ENCODE measurements at places on chromosomes 6 and 20. TPM values are rescaled to one million over a fixed set of nuclear protein-coding genes. Genes with fewer than 3 reads are reported as not detected.

GRCh38 chr6:11054722-11055121 lies 10.6 kb upstream of the ELOVL2 start:
- H3K4me3 ChIP-seq: no peak overlapping the region
- no peaks in the 10 kb centered on the region for H3K4me1 ChIP-seq
- no peaks in the 10 kb centered on the region for H3K36me3 ChIP-seq
- H3K27ac ChIP-seq: no peak overlapping the region
- H3K27me3 ChIP-seq: no peaks in the 10 kb centered on the region

- H3K36me3 ChIP-seq: no peaks in the 10 kb centered on the region
- no peaks in the 10 kb centered on the region for H3K27me3 ChIP-seq
- DNase-seq: no peak
- H3K4me3 ChIP-seq: no peak overlapping the region
- peaks cover 12% of the 10 kb centered on the region for H3K4me1 ChIP-seq
Observed at GRCh38 chr6:25046942-25047341, 111.2 kb upstream of the RIPOR2 start.

PRR18 gene
- not detected for total RNA-seq

DNA sequence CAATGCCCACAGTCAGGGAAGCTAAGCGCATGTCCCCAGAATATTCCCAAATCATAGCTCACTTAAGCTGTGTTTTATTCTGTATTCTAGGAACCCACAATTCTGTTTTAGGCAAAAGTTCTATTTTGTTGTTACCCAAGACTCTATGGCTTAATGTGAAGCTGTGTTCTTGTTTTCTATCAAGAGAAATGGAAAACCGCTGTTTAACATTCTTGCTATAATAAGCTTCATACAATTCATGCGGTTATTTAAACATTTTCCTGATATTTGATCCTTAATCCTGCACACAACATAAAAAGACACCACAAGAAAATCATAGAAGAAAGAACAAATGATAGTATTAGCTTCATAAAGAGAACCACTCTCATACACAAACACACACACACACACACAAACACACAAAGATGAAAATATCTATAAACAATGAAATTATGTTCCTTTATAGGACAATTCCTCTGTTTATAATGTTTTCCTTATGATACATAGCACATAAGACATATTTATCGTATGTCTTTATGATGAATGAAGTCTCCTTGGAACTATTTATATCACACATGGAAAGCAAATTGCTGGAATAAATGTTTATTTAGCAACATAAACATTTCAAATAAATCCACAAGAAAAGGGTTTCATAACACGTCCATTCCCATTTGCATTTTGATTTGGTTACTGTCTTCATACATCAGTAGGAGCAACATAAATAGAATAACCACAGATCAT lies 16.4 kb upstream of the COL21A1 start:
- no peak overlapping the region for H3K27ac ChIP-seq
- no peaks in the 10 kb centered on the region for H3K4me1 ChIP-seq
- H3K27me3 ChIP-seq: no peaks in the 10 kb centered on the region
- no peak for DNase-seq
- no peak overlapping the region for H3K4me3 ChIP-seq
- no peaks in the 10 kb centered on the region for H3K36me3 ChIP-seq

DNA sequence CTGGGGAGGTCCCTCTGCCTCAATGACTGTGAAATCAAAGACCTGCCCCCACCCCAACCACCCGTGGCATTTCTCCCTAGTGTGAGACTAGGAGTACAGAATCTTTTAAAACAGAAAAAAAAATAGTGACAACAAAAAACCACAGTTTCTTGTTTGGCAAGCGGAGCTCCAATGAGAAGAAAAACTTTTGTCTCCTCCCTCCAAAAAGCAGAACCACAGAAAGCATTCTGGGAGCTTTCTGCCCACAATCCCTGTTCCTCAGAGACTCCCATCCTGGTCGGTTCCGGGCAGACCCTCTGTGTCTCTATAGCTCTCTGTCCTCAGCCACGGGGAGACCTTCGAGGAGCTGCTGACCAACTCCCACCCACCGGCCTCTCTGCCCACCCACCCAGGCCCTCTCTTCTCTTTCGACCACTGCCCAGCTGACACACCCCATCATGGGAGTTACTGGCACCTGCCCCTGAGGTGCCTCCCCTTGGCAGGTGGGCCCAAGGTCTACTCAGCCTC lies 4.9 kb downstream of the PREX1 start:
- no peaks in the 10 kb centered on the region for H3K36me3 ChIP-seq
- no peak for DNase-seq
- H3K27ac ChIP-seq: peak overlapping the region; percentile 67

DNA sequence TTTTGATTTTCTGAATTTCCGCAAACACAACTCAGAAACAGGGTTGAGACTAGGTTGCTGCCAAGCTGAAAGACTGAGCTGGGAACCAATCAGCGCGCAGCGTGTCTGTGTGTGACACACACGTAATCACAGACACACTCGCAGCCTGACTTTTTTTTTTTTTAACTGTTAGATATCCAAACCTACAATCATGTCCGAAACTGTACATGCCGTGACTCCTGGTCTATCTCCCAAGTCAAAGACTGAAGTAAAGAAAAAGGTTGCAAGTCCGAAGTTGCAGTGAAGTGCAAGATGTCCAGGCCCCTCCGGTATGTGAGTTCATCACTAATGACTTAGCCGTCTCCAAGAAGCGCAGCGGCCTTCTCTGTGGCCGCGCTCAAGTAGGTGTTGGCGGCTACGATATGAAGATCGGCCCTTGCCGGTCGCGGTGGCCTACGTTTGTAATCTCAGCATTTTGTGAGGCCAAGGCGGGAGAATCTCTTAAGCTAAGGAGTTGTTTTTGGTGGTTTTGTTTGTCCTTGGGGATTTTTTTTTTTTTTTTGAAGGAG lies 108.2 kb downstream of the HFE start:
- peak; percentile 96 for DNase-seq
- peaks cover 18% of the 10 kb centered on the region for H3K4me1 ChIP-seq
- H3K27ac ChIP-seq: peak overlapping the region; percentile 94
- no peaks in the 10 kb centered on the region for H3K27me3 ChIP-seq

PNPLA1 gene
- not detected for total RNA-seq

DNA sequence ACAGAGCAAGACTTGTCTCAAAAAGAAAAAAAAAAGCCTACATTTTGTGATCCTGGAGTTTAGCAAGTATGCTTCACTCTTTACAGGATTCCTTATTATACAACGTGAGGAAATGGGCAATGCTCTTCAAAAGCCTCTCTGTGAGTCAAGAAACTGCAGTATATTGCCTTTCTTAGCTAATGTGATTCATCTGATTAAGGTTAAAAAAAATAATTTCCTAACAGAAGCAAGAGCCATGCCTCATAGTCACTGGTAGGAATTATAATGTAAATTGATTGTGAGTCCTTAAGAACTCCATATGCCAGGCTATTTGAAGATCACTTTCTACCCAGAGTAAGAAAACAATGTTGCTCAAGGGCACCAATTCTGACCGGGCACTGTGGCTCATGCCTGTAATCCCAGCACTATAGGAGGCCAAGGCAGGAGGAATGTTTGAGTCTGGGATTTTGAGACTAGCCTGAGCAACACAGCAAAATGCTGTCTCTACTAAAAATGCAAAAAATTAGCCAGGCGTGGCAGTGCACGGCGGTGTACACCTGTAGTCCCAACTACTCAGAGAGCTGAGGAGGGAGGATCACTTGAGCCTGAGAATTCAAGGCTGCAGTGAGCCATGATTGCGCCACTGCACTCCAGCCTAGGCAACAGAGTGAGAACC lies 43.3 kb downstream of the SLC26A8 start:
- H3K27me3 ChIP-seq: peaks cover 4% of the 10 kb centered on the region
- no peak for DNase-seq
- H3K4me3 ChIP-seq: no peak overlapping the region
- H3K36me3 ChIP-seq: no peaks in the 10 kb centered on the region

DNA sequence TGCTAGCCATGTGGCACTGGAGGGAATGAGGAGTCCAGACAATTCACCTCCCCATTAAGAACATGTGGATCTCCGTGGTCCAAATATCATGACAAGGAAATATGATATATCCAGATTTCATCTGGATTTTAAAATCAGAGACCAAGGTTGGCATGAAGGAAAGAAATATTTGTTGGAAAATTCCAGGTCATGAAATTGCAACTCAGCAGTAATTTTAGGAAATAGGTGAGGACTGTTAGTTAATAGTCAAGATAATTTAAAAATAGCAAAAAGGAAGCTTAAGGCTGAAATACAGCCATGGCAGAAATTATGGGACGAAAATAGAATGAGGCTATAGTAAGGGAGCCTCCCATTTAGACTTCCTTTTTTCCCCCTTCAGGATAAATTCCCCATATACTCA lies 26.9 kb downstream of the DEFB114 start:
- no peak overlapping the region for H3K4me3 ChIP-seq
- no peak for DNase-seq
- H3K4me1 ChIP-seq: no peaks in the 10 kb centered on the region
- H3K36me3 ChIP-seq: no peaks in the 10 kb centered on the region

- peaks cover 2% of the 10 kb centered on the region for H3K27me3 ChIP-seq
- no peaks in the 10 kb centered on the region for H3K4me1 ChIP-seq
- H3K27ac ChIP-seq: no peak overlapping the region
Observed at GRCh38 chr6:137076277-137077068, 31.7 kb upstream of the IL20RA start.

- no peaks in the 10 kb centered on the region for H3K36me3 ChIP-seq
- no peak for DNase-seq
- H3K27ac ChIP-seq: no peak overlapping the region
- no peak overlapping the region for H3K4me3 ChIP-seq
- peaks cover 3% of the 10 kb centered on the region for H3K4me1 ChIP-seq
- H3K27me3 ChIP-seq: no peaks in the 10 kb centered on the region
Observed at GRCh38 chr6:116446399-116446798, 14.8 kb upstream of the CALHM6 start.

DNA sequence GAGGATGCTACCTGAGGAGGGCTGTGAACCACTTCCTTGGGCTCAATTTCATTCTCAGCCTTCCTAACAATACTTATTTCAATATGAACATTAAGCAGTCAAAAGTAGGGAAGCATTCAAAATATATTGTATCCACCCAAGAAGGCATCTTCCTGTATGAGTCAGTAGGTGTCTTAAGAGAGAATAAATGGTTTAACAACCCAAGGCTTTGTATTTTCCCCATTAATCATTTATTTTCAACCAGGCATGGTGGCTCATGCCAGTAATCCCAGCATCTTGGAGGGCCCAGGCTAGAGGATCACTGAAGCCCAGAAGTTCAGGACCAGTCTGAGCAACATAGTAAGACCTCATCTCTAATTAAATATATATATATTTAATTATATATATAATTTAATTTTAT lies 74.5 kb upstream of the MARCKS start:
- no peaks in the 10 kb centered on the region for H3K36me3 ChIP-seq
- no peak overlapping the region for H3K27ac ChIP-seq
- DNase-seq: no peak
- H3K4me1 ChIP-seq: no peaks in the 10 kb centered on the region
- H3K27me3 ChIP-seq: no peaks in the 10 kb centered on the region

DNA sequence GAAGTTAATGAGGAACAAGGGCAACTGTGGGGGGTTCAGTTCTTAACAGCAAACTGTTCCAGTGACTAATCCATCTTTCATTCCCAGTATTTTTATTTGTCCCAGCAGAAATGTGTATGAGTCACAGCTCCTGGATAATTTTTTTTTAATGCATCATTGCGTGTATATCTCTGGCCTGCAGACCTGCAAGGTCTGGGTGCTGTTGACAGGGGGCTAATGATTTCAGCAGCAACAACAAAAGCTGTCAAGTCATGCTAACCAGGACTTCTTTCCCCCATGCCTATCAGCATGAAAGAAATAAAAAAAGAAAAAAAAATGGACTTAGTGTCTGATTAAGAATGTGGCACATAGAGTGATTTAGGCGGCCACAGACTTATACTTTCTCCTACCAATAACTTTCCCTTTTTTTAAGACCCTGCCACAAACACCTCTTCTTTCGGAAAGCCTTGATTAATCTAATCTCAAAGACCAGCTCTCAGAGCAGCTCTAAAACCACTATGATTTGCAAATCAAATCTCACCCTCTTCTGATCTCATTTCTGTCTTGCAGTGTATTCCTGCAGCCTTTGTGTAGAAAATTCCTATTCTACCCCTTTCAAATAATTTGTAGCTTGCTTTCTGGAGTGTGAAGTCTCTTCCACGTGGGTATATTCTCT lies 14.2 kb upstream of the PREX1 start:
- H3K4me3 ChIP-seq: no peak overlapping the region
- DNase-seq: peak; percentile 89
- no peaks in the 10 kb centered on the region for H3K36me3 ChIP-seq
- H3K27ac ChIP-seq: peak overlapping the region; percentile 73

PRDM13 gene
- total RNA-seq: not detected

SLC35F1 gene
- total RNA-seq: not detected

Measured in endothelial cell of umbilical vein (primary cell).